ENCODE measurements at places on chromosomes 7 and 10.
A peak's percentile ranks its signal among the peaks of the same experiment; 100 is the strongest.

GRCh38 chr10:119849944-119850343, 22.7 kb downstream of the MCMBP start:
- DNase-seq, result no peak

GRCh38 chr10:107739951-107740350, 575.4 kb upstream of the SORCS1 start:
- DNase-seq, result no peak

DNA sequence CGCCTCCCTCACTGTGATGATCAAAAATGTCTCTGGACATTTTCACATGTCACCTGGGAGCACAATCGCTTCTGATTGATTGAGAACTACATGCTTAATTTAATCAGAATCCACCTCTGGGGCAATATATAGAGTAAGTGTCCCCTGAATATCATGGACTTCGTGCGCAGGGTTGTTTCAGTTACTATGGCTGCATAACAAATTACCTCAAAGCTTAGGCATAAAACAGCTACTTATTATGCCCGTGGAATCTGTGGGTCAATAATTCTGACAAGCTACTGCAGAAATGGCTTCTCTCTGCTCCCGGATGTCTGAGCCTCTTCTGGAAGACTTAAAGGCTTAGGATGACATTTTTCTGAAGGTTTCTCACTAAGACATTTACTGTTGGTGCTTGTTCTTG, 334.4 kb downstream of the GPR158 start:
- no peak for DNase-seq

GRCh38 chr10:122643931-122644534, 55.6 kb downstream of the C10orf120 start:
- no peak for DNase-seq

GRCh38 chr10:32139223-32140073, 83.2 kb upstream of the KIF5B start:
- DNase-seq, result peak; percentile 92

DNA sequence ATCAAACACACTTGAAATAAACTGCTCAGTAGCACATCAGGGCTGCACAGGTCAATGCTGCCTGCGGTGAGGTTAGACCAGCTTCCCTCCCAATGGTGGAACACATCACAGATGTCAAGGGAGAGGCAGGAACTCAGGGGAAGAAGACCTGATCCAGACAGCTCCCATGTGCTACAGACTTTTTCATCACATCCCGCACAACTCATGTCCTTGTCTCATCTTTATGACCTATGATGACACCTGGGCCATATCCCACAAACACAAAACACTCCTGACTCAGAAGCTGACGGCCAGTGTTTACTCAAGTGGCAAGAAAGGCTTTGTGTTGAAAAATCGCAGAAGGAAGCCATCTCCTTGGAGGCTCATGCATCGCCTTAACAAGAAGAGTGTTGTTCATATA, 91.6 kb downstream of the HTR5A start:
- no peak for DNase-seq

DNA sequence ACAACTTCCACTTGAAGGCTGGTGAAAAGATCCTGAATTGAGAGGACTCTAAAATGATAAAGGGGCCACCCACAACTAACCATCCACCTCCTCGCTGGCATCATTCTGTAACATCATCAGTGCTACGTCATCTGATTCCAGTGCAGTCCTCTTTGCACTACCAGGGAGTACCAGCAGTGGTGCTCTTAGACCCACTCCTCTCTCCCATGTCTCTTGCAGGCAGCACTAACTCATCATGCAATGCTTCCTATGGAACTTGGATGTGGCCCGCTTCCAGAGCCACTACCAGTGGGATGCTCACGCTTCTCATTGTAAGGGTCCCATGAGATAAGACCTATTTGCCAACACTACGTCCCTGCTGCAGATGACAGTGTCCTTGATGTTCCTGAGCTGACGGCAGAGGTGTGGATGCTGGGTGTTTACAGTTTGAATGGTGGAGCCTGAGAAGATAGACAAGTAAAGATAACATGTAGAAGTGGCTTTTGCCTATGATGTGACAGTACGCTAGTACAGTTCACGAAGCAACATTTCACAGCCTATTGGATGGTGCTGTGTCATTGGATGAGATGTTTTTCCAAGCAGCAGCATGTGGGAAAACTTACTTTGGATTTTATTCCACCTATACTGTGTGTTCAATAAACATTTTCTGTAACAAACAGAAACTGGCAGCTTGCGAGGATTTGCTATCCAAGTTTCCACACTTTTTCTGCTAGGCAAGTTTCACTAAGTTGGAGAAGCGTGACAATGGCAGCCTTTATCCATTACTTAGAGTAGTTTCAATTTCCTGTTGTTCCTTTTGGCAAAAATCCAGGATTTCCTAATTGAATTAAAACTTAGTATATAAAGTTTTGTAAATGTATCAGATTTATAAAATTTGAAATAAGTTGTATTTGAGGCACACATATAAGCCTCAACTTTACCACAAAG, 35.8 kb upstream of the COBL start:
- no peak for DNase-seq

- no peak for DNase-seq
Observed at GRCh38 chr10:86753051-86753450, 3.4 kb upstream of the BMPR1A start.

DNA sequence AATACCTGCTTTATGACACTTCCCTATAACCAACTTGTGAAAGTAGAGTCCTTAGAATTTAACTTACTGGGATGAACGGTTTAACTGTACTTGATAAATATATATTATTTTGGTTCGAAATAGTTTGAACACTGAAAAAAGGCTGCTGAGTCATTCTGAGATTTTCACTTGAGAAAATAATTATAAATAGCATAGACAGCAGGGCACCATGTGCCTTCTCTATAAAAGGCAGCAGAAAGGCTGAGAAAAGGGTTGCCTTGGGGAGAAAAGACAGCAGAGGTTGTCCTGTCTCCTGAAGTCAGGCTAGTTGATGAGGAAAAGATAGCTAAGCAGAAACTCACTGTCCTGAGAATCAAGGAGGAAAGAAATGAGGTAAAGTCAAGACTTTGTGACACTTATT, 92.4 kb downstream of the CTTNBP2 start:
- DNase-seq, result peak; percentile 19

DNA sequence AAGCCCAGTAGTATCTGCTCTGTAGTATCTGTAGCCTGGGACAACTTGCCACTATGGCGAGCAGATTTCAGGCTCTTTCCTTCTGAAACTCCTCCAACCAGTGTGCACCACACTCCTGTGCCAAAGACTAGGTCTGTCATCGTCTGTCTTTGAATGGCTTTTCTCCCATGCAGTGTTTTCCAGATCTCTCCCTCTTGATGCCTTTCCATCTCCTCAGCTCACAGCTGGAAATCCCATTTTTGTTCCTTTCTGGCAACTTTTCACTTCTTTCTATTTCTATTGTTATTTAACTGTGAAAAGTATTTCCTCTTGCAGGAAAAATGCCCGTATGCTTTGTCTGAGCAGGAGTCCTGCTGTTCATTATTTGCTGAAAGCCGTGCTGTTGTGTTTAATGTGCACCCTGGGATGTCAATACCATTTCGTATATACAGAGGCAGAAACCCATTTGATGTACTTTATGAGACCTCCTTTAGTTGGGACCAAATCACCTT, 373.7 kb downstream of the PHTF2 start:
- DNase-seq, result no peak

GRCh38 chr7:3107228-3107763, 63.6 kb upstream of the CARD11 start:
- DNase-seq, result no peak

- DNase-seq, result no peak
Observed at GRCh38 chr10:29135337-29135736, 153.5 kb upstream of the LYZL1 start.

GRCh38 chr7:148264933-148265557, 325.5 kb upstream of the C7orf33 start:
- peak; percentile 29 for DNase-seq

DNA sequence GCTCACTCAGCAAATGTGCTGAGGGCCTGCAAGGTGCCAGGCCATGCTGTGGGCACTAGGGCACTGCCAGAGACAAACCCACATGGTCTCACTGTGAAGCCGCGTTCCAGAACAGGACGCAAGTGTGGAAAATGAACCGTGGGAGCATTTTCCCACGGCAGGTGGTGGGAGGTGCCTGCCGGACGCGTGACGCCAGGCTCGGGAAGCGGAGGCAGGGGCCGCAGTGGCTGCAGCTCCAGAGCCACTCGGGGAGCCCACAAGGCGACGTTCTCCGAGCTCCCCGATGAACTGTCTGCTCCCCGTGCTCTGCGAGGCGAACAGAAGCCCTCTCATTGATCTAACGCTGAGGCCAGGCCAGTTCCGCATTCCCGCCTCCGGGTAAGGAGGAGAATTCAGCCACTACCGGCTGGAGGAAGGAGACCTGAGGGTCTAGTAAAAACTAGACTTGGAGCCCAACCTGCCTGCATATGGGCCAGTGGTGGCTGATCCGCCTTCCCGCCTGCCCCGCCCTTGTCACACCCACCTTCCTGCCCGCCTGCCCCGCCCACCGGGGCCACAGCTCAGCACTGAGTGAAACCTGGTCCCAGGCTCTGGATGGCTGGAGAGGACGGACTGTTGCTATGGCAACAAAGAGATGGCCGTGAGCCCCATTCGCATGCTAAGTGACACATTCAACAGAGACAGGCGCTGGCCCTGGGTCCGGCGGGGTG, 13.1 kb downstream of the ADGRA1 start:
- DNase-seq, result peak; percentile 17

DNA sequence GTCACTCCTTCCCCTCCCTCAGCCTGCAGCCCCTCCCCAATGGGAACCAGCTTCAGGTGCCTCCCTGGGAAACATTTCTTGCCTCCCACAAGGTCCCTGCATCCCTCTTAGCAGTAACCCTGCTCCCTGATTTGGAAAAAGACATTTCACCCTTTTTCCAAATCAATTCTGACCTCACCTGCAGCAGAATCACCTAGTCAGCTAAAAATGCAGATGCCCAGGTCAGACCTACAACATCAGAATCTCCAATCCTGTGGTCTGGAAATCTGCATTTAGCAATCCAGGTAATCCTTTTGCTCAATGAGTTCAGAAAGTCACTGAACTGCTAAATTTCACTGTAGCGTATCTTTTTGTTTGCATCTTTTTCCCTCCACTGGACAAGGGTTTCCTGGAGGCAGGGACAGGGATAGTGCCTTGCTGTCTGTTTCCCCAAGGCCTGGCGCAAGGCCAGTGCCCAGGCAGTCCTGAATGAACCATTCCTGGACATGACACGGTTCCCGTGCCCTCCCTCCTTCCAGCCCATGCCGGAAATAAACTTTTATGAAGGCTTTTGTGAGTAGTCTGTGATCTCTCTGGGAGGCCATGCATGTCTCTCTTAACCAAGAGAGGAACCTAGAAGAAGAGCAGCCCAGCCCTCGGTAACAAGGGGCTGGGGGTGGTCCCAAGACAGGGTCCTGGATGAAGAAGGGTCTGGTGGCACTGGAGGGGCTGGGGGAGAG, 44.0 kb downstream of the COL13A1 start:
- no peak for DNase-seq

GRCh38 chr10:103660364-103661197, 167.1 kb downstream of the NEURL1 start:
- peak; percentile 40 for DNase-seq

GRCh38 chr10:5644930-5645329, 21.5 kb downstream of the ASB13 start:
- no peak for DNase-seq

- DNase-seq, result no peak
Observed at GRCh38 chr10:36057180-36057579, 415.1 kb upstream of the FZD8 start.

GRCh38 chr7:106644999-106645398, 16.0 kb downstream of the CCDC71L start:
- peak; percentile 66 for DNase-seq

- no peak for DNase-seq
Observed at GRCh38 chr10:29482591-29483431, 152.0 kb downstream of the SVIL start.

GRCh38 chr10:22894714-22895113, 33.1 kb upstream of the ARMC3 start:
- peak; percentile 40 for DNase-seq

GRCh38 chr10:72170733-72171132, 45.1 kb upstream of the ANAPC16 start:
- no peak for DNase-seq

- DNase-seq, result no peak
Observed at GRCh38 chr7:134936893-134937510, 49.3 kb upstream of the AGBL3 start.

- DNase-seq, result no peak
Observed at GRCh38 chr10:101330631-101331225, 23.2 kb upstream of the BTRC start.

- no peak for DNase-seq
Observed at GRCh38 chr10:90192825-90193224, 491.4 kb downstream of the KIF20B start.

- no peak for DNase-seq
Observed at GRCh38 chr7:41403291-41403690, 299.6 kb downstream of the INHBA start.

DNA sequence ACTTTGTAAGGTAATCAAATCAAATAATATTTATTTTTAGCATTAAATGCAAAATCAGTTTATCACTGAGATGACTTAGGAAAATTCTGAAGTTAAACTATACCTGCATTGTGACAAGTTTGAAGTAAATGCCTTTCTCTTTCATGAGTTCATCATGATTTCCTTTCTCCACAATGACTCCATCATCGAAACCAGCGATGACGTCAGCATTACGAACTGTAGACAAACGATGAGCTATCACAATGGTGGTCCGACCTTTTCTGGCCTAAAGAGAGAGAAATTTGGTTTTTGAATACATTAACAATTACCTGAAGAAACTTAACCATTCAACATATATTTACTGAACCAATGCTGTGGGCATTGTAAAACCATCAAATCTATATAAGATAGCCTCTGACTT, 54.9 kb downstream of the ABCB1 start:
- DNase-seq, result no peak

DNA sequence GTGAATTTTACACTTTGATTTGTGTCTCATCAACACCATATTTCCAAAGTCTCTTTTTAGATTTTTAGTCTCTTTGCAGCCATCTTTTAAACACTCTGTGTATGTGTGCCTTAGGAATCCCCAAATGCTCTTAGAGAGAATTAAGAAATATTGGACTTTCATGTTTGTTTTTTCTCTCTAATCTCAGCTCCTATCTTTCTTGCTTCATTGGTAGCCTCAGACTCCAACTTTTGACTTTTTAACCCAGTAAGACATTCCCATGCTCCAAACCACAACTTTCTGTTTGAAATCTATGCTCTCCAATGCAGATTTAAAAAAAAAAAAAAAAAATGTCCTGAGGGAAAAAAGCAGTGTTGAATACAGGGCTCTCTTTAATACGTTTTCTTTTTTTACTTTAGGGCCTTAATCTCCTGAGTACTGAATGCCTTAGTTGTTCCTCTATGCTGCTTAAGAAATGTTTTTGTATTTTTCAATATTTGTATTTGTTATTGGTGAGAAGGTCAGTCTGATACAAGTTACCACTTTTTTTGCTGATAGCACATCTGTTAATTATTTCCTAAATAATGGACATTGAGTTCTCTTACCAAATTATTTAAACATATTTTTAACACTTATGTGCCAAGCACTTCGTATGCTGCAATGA, 489.9 kb downstream of the NXPH1 start:
- no peak for DNase-seq

DNA sequence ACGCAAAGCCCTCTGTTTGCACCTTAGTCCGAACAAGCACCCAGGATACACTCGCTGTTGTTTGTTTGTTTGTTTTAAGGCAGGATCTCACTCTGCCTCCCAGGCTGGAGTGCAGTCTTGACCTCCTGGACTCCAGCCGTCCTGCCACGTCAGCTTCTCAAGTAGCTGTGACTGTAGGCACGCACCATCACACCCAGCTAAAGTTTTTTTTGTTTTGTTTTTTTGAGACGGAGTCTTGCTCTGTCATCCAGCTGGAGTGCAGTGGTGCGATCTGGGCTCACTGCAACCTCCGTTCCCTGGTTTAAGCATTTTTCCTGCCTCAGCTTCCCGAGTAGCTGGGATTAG, 76.8 kb downstream of the CTBP2 start:
- DNase-seq, result no peak

Measured in suppressor macrophage treated with lipopolysaccharide for 1 hour (primary cell).